ENCODE measurements at places on chromosomes 7 and 10. TPM values are rescaled to one million over a fixed set of nuclear protein-coding genes. Genes with fewer than 3 reads are reported as not detected.

The TRIM4 gene
- total RNA-seq = 28.3 TPM

The ERLIN1 gene
- total RNA-seq = 41.6 TPM

The ANKRD7 gene
- total RNA-seq = 0.97 TPM

The ST8SIA6 gene
- total RNA-seq = 0.14 TPM

The NEUROD6 gene
- total RNA-seq = not detected

The MORN4 gene
- total RNA-seq = 4.8 TPM

The SUN3 gene
- not detected for total RNA-seq

The ITIH5 gene
- 0.30 TPM for total RNA-seq

The KLF14 gene
- under 0.01 TPM for total RNA-seq

The CCDC3 gene
- total RNA-seq = 0.05 TPM

The DKK1 gene
- 266 TPM for total RNA-seq

The GPNMB gene
- total RNA-seq = 37.2 TPM

The STOX1 gene
- total RNA-seq = not detected

The RAB19 gene
- total RNA-seq = not detected

The SKIDA1 gene
- total RNA-seq = 0.30 TPM

The NEUROG3 gene
- total RNA-seq = not detected

The FAM20C gene
- 54.0 TPM for total RNA-seq

The SSC4D gene
- total RNA-seq = 0.59 TPM

The ZNF488 gene
- under 0.01 TPM for total RNA-seq

The VSTM4 gene
- total RNA-seq = 1.6 TPM

The HOXA10 gene
- total RNA-seq = 13.7 TPM

The CAMK1D gene
- 4.4 TPM for total RNA-seq

The SLC18A3 gene
- total RNA-seq = not detected

The LRRC18 gene
- not detected for total RNA-seq

The VPS41 gene
- 82.8 TPM for total RNA-seq

The NYAP1 gene
- total RNA-seq = 0.83 TPM

The IFIT3 gene
- total RNA-seq = 7.2 TPM

The AQP1 gene
- 19.5 TPM for total RNA-seq

The ASB15 gene
- not detected for total RNA-seq

The CNOT4 gene
- total RNA-seq = 7.4 TPM

The ASB10 gene
- total RNA-seq = not detected

The ATP6V0E2 gene
- 17.2 TPM for total RNA-seq

The TMEM213 gene
- total RNA-seq = not detected

The CREB5 gene
- total RNA-seq = 4.5 TPM

The MYH16 gene
- total RNA-seq = under 0.01 TPM

The ALDH18A1 gene
- 249 TPM for total RNA-seq

The SPDYE11 gene
- not detected for total RNA-seq

The KNDC1 gene
- total RNA-seq = 3.0 TPM

The NOD1 gene
- total RNA-seq = 3.3 TPM

The RNF133 gene
- total RNA-seq = 0.74 TPM

The CYP26C1 gene
- 0.09 TPM for total RNA-seq

The CCNJ gene
- total RNA-seq = 7.4 TPM

The ANKRD1 gene
- total RNA-seq = 56.1 TPM

All from smooth muscle cell of the umbilical artery (primary cell).